LHCN-M2 (cell line): ENCODE measurements at places on chromosomes 4 and X.

DNA sequence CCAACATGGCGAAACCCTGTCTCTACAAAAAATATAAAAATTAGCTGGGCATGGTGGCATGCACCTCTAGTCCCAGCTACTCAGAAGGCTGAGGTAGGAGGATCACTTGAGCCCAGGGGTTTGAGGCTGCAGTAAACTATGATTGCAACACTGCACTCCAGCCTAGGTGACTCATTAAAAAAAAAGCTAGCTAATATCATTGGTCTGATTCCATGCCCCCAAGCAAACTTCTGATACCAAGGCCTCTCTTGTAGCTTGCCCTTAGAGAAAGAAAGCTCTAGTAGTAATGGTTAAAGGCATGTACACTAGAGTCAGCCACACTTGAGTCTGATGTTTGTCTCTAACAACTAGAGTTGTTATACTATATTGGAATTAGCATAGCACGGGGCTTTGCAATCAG, 32.6 kb upstream of the PHF8 start:
- DNase-seq: peak; percentile 14

- DNase-seq: no peak
These were observed 1.1 kb upstream of the PCDH19 start for GRCh38 chrX:100410901-100411801.

DNA sequence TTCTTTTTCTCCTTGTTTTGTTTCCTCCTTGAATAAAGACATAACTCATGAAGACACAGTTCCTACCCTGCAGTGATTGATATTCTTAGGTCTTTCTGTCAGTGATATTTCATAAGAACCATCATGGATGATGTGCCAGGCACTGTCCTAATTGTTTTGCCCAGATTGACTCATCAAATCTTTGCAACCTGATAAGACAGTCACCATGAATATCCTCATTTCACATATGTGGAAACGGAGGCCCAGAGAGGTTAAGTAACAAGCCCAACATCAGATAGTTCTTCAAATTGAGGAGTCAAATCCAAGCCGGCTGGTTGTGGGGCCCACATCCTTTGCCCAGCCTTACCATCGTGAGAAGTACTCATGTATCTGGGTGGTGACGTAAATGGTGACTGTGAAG, 69.9 kb downstream of the SEL1L3 start:
- no peak for DNase-seq

DNA sequence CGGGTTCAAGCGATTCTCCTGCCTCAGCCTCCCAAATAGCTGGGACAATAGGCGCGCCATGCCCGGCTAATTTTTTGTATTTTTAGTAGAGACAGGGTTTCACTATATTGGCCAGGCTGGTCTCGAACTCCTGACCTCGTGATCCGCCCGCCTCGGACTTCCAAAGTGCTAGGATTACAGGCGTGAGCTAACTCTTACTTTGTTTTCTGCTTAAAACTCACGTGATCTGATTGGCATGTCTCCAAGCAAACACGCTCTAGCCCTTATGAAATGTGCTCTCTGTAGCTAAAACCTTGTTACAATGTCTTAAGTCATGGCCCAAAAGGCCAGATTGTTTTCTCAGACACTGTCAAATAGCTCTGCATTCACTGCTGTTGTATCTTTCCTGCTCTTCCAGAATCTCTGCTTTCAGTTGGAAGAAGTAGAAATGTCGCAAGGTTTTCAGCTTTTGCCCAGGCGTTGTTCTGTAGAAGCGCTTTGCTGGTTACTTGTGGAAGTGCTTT, 39.7 kb upstream of the OGT start:
- DNase-seq: peak; percentile 1

GRCh38 chrX:85517994-85518718, 138.7 kb upstream of the POF1B start:
- no peak for DNase-seq

GRCh38 chr4:116480546-116480945, 604.8 kb downstream of the TRAM1L1 start:
- DNase-seq: no peak

DNA sequence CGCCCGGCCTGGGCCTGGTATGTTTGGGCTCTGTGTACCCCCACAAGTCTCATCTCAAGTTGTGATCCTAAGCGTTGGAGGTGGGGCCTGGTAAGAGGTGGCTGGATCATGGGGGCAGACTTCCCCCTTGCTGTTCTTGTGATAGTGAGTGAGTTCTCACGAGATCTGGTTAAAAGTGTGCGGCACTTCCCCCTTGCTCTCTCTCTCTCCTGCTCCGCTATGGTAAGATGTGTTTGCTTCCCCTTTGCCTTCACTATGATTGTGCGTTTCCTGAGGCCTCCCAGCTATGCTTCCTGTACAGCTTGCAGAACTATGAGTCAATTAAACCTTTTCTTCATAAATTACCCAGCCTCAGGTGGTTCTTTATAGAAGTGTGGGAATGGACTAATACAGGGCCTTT, 53.0 kb downstream of the CHST7 start:
- DNase-seq: no peak

DNA sequence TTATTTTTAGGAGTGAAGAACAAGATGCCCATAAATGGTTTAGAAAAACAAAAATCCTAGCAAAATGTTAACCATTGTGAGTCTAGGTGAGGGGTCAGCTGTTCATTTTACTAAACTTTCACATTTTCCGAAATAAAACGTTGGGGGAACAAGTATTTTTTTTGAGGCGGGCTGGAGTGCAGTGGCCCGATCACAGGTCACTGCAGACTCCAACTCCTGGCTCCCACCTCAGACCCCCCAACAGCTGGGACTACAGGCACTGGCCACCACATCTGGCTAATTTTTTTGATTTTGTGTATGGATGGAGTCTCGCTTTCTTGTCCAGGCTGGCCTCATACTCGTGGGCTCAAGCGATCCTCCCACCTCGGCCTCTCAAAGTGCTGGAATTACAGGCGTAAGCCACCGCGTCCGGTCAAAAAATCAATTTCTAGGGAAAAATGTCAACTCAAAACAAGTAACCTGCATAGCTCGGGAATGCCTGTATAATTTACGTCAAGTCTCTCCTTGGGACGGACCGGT, 742 bp upstream of the TAF1 start:
- no peak for DNase-seq

DNA sequence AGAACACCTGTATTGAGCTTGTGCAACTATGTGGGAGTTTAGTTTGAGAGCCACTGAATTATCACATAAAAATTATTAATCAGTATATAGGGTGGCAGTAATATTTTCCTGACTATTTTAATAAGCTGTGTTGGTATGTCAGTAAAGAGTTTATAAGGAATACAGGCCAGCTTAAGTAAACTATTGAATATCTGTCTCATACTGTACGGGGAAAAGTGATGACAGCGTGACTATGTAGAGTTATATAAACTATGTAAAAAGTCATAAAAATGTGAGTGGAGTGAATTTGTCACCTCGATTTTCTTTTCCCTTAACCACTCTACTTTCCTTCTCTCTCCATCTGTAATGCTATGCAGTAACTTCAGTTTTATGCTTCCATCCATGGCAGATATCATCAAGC, 250.2 kb downstream of the BMPR1B start:
- DNase-seq: no peak

- DNase-seq: no peak
These were observed 245.3 kb downstream of the BCOR start for GRCh38 chrX:39852491-39852890.

GRCh38 chr4:154939851-154940250, 158.8 kb downstream of the RBM46 start:
- DNase-seq: no peak

GRCh38 chrX:9758021-9758638, 7.5 kb downstream of the GPR143 start:
- no peak for DNase-seq

DNA sequence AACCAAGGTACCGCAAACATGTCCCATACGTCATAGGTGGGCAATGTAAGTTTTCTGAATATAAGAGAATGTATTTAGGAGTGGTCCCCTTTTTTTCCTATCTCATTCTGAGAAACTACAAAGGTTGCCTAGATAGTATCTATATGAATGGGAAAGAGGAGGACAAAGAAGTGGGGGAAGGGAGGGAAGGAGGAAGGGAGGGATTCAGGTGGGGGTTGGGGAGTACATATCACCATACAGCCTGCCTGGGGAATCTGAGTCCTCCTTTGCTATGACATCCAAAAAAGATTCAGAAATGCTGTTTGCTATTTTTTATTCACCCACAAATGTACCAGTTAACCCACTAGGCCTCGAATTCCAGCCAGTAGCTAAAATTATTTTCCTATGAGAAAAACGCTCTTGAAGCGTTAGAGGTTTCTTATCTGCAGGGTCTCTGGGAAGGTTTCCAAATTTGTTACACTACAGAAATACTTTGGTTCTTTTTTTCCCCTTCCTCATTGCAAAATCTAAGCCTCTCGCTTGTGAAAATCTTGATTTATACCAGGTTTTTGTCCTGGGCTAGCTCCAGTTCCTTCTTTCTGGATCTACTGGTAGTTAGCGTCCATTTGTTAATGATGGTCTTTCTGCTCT, 212.9 kb downstream of the NSUN7 start:
- no peak for DNase-seq

DNA sequence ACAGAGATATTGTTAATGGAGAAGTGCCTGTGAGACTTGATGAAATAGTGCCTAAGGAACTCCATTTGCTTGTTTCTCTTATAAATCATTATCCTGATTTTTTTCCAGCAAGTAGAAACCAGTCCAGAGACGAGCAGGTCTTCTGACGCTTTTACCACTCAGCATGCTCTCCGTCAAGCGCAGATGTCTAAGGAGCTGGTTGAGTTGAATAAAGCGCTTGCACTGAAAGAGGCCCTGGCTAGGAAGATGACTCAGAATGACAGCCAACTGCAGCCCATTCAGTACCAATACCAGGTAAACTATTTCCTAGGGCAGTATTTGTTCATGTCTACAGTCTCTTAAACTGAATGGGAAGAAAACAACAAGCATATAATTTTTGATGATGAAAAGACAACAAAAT, 63.6 kb downstream of the KIF4A start:
- DNase-seq: no peak

- DNase-seq: no peak
These were observed 55.2 kb downstream of the MAGEC2 start for GRCh38 chrX:142149919-142150318.

DNA sequence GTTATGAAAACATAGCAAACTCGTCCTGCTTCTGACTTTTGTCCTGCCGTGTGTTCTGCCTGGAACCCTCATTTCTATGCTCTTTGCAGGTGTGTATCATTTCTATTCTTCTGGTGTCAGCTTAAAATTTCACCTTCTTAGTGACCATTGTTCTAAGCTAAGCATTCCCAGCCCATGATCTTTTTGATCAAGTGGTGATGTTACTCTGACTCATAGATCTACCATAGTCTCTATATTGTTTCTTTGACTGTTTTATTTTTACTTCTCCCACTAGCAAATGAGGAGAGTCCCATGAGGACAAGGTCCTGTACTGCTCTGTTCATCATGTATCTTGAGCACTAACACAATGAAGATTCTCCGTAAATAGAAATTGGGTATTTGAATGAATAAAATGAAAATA, 14.1 kb upstream of the CXCL6 start:
- peak; percentile 50 for DNase-seq

- peak; percentile 76 for DNase-seq
These were observed 78.2 kb downstream of the AFAP1 start for GRCh38 chr4:7861440-7861881.

- DNase-seq: no peak
These were observed 41.9 kb downstream of the TNIP2 start for GRCh38 chr4:2714061-2714770.

GRCh38 chr4:183898456-183898855, 6.7 kb upstream of the STOX2 start:
- DNase-seq: no peak

DNA sequence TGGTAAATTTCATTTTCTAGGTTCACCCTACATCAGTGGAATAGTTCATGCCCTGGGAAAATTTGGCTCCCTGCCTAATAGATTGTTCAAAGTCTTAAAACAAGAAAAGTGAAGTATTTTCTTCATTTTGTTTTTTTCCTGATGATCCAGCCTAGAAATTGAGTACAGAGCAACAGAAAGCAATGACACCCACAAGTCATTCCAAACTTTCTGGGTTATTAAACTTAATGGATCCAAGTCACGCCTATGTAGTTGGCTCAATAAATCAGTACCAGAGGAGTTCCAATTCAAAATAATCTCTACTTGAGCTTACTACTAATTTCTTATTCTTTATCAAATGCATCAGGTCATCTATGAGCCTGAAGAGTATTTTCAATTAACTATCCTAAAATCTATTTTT, 937.6 kb upstream of the SLIT2 start:
- no peak for DNase-seq

GRCh38 chrX:119573840-119574393, 446 bp upstream of the UBE2A start:
- DNase-seq: peak; percentile 50

- DNase-seq: no peak
These were observed 112.8 kb upstream of the H2AZ1 start for GRCh38 chr4:100062921-100063320.

GRCh38 chrX:9311421-9312160, 153.3 kb upstream of the TBL1X start:
- DNase-seq: peak; percentile 46

GRCh38 chr4:115233600-115233999, 120.2 kb upstream of the NDST4 start:
- no peak for DNase-seq

DNA sequence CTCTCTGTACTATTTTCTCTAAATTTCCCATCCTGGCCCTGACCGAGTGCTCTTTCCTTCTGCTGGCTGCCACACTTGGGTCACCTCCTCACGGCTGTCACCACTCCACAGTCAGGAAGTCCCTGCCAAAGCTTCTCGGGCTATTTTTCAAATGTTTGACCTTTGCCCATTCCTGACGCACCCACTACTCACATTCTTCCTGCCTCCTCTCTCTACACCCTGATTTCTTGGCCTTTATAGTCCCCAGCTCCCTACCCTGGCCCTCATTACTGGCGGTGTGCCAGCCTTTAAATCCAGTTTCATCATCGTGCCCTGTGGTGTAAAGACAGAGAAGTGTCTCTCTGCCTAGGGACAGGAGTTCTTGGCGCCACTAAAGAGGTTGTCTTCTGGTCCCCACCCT, 46.4 kb upstream of the GATB start:
- no peak for DNase-seq

- peak; percentile 84 for DNase-seq
These were observed 119.6 kb downstream of the GATB start for GRCh38 chr4:151641167-151641566.

DNA sequence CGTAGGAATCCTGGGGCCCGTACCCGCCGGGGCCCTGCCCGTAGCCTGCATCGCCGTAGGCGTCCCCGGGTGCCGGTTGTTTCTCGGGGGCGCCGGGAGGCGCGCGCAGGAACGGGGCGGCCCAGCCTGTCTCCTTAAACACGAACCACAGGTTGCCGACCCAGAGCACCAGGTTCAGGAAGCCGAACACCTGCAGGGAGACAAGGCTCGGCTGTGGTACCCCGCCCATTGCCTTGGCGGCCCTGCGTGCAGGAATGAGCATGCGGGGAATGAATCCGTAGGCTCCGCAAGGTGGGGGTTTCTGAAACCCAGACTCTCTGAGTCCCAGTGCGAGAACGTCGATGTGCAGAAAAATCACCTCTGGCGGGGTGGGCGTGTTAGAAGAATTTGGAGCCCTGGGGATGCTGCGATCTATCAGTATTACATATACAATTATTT, 5.4 kb upstream of the PRICKLE3 start:
- DNase-seq: no peak
